Activated T-helper 17 cell treated with anti-CD3 and anti-CD28 coated beads, Interleukin-2, amount 50 U/mL, for 72 hours (primary cell): ENCODE measurements at places on chromosomes 6 and 20.

DNA sequence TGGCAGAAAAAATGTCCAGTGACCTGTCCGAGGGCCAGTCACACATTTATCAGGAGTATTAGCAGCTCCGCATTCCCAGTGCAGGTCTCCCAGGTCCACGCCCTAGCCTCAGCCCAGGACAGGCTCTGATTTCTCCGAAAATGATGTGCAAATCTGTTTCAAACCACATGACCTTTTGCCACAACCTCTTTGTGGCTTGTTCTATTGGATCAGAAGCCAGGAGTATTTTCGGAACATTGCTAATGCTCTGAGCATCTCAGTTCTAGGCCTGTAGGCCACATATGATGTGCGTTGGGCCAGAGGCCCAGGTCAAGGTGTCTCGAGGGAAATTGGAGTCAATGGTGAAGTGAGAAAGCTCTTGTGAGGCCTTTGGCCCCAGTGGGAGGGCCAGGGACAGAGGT, 40.4 kb downstream of the SNX5 start:
- no peak for ATAC-seq

DNA sequence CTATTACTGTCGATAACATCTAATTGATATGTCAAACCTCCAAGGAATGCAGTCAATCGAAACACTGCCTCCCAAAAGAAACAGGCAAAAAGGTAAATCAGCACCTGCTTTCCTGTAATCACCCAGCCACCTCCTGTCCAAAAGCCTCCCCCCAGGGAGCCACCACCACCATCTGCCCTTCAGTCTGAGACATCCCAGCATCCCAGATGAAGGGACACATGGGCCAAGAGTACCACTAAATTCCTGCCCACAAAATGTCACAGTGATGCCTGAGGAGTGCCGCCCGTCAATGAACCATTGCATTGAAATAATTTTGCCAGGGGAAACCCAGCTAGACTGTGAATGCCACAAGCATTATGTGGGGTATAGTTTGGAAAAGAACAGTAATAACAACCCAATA, 401.7 kb downstream of the ZFAND3 start:
- no peak for ATAC-seq

DNA sequence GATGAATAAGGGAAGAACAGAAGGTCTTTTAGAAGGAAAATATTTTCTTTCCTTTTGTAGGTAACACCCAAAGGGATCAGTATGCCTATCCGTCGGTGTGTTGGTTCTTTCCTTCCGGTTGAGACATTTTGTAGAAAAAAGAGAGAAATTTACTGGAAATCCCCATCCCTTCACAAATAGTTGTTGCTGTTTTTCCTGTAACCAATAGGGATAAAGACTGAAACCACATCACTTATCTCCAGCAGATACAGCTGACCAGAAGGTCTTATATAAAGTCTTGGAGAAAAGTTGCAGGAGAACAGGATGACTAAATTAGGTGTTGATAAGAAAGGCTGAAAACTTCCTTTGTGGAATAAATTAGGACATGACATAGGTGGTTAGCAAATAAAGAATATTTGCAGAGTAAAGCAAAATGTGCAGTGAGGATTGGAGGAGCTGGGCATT, 14.8 kb upstream of the HLA-DRB1 start:
- ATAC-seq, result peak; percentile 28

GRCh38 chr6:15526212-15526701, 136.6 kb downstream of the DTNBP1 start:
- peak; percentile 67 for ATAC-seq

GRCh38 chr20:22728146-22728745, 143.9 kb upstream of the FOXA2 start:
- ATAC-seq, result no peak

DNA sequence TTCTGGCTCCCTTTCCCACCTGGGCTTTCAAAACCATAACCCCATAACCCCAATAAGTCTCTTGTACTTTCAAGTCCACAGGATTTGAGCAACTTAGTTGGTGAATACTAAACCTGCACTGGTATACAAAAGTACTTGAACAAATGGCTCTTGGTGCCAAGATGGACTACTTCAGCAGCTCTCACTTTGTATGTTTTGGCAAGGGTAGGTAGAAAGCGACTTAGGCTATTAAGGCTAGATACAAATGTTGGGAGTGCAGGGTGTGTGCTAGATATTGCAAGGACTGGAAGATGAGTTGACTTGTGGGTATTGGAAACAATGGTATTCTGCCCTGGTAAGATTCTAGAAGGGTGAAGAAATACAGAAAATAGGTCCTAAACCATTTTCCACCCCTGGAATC, 182.6 kb upstream of the MOCS1 start:
- no peak for ATAC-seq

DNA sequence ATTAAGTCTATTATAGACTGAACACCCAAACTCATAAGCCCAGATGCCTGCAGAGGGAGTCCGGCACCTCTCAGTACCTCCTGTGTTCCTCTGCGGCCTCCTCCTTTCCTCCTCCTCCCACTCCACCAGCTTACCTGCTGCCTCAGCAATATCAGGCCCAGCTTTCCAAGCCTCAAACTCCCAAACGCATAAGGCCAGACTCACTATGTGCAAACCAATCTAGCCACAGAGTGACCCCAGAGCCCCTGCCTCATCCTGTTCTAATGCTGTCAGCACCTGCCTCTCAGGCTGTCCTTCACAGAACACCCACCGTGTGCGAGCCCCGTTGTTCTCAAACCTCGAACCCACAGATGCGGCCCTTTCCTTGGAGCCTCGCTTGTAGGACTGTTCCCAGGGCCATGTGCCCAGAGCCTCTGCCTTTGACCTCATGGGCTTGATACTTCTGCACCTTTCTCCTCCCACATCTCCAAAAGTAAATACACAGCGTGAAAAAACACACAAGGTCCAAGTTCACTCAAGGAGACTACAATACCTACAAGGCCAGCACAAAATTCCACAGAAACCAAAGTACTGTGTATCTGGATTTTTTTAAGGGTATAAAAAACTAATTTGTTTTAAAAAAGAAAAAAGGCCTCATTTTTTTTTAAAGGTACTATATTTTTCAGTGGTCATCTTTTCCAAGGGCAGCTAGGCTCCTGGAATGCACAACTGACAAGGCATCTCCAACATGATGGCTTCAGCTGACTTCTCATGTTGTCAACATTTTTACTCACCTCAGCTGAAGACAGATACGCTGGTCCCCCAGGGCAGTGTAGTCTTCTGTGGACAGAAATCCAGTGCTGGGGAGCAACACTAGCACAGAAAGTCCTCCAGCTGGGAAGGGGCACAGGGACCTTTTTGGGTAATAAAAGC, 52.3 kb downstream of the ABHD12 start:
- ATAC-seq, result no peak

DNA sequence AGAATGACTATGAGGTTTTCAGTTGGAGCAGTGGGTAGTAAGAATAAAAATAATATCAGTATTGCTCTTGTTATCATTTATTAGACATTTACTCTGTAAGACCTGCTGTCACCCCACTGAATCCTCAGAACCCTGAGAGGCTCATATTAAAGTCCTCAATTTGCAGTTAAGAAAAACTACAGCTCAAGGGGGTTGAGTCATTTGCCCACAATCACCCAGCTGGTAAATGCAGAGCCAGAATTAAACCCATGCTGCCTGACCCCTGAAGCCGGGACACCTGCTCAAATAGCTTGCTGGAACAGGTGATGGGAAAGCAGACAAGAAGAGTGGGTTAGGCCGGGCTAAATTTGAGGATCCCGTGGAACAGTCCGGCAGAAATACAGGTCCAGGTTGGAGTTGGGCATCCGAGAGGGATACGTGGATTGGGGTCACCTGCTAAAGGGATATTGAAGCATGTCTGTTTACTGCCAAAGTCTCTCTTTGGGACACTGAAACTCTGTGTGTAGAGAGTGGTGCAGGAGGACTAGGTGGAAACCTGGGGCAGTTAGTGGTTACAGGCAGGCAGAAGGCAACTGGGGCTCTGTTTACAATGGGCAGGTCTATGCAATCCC, 344.1 kb downstream of the CDC5L start:
- no peak for ATAC-seq

GRCh38 chr20:12012241-12013222, 94.8 kb downstream of the BTBD3 start:
- no peak for ATAC-seq

DNA sequence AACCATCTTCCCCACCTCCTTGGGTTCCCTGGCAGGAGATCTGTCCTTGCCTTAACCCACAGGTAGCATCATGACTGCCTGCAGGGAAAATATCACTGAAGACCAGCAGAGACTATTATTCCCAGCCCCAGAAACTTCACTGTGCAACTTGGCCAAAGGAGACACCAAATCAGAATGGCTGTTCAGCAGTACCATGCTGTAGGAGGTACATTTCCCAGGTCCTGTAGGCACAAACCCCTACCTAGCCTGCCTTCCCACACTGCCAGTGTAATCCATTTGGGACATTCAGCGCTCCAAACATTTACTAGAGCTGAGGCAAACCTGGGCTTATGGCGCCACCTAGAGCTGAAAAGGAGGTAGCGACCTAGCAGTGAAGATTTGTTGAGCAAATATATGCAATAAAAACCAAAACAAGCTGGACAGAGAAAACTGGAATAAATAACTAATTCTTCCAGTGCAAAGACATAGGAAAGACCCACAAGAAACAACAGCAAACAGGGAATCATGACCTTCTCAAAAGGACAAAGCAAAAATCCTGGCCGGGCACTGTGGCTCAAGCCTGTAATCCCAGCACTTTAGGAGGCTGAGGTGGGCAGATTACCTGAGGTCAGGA, 60.3 kb downstream of the VTA1 start:
- peak; percentile 47 for ATAC-seq

- peak; percentile 58 for ATAC-seq
Measured at GRCh38 chr6:20061952-20062351, 150.3 kb downstream of the MBOAT1 start.

DNA sequence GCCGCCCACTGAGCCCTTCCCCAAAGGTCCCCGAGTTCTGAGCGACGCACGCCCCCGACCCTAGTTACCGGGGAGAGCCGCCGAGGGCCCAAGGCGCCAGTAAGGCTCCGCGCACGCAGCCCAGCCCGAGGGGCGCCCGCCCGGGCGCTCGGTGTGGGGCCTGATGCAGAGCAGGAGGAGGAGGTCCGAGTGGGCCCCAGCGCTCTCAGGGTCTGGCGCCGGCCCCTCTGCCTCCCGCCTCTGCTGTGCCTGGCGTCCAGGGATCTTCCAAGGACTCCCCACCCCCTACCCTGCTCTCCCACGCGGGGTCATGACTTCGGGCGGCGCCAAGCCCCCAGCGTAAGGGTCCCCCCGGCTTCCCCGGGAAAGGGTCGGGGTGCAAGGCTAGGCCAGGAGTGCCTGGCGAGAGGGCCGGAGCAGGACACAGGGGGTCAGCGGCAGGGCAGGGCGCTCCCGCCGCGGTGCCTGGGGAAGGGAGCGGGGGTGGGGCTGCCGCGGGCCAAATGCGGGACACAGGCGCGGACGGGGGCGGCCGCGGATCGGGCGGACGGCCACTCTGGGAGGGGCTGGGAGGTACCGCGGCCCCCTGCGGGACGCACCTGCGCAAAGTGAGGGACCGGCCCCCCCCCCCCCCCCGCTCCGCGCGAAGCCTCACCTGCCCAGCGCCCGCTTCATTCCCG, 637 bp downstream of the ABHD12 start:
- ATAC-seq, result peak; percentile 13

GRCh38 chr6:126051791-126052190, 65.5 kb downstream of the TRMT11 start:
- ATAC-seq, result no peak

DNA sequence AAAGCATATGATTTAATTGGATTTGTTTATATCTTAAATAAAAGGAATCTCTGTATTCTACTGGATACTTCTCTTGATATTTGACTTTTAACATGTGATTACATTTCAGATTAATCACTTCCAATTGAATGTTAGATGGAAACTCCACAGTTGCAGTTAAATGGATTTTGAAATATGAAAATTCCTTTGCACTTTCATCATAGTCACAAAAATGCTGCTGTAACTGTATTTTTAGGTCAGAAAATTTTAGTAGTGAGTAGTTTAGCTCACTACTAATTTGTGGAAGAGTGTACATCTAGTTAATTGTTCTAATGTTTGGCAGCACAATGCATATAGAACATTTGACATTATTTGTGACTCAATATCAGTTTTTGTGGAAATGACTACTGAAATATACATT, 26.8 kb downstream of the PTCHD4 start:
- no peak for ATAC-seq

- no peak for ATAC-seq
Measured at GRCh38 chr20:61942526-61942925, 123.2 kb downstream of the TAF4 start.

DNA sequence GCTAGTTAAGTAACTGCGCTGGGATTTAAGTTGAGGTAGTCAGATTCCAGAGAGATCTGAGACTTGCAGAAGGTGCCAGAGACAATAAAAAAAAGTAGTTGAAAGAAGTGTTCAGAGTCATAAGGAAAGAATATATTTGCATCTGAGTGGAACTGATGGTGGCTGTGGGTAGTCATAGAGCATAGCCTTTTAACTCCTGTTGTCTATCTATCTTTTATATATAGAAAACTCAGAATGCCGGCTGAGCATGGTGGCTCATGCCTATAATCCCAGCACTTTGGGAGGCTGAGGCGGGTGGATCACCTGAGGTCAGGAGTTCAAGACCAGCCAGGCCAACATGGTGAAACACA, 62.0 kb downstream of the CARMIL1 start:
- peak; percentile 21 for ATAC-seq

GRCh38 chr6:28988536-28989311, 16.4 kb downstream of the ZNF311 start:
- ATAC-seq, result peak; percentile 89

DNA sequence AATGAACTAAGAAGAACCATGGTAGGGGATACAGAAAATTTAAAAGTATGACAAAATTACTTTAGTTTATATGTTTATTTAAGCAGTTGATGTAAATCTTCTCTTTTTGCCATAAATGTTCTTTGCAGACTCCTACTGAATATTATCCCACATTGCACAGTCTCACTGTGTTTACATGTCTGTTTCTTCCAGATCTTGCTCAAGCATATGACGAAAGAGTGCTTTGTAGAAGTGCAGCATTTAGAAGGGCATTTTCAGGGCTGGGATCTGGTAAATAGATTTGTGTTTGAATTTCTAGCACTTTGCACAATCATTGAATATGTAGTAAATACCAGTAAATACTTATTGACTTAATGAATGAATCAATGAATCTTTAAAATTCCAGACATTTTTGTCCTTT, 152.0 kb upstream of the EPHA7 start:
- ATAC-seq, result no peak

GRCh38 chr6:81814370-81815076, 62.0 kb upstream of the TENT5A start:
- ATAC-seq, result no peak

- no peak for ATAC-seq
Measured at GRCh38 chr20:50297498-50298376, 107.1 kb downstream of the CEBPB start.

DNA sequence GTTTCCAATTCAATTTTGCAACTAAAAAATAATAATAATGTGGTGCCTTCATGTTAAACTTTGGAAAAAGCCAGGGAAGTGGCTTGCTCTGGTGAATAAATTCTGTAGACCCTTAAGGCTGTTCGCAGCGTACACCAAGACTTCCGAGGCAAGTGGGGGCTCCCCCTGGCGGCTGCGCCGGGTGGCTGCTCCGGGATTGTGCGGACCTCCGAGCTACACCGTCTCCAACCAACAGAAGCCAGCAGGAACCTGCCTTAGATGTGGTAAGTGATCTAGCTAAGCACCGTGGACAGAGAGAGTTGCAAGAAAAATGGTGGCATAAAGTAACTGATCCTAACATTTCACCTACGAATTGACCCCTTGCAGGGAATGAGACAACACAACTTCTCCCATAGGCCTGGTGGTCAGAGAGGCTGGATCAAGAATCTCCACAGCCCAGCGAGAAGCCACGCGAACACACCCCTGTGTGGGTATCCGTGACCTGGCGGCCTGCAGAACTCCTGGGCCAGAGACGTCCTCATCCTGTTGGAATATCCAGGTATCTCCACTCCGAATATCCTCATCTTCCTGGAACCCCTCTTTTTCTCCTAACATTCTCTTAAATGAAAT, 69.6 kb downstream of the TBXT start:
- ATAC-seq, result no peak
